Naive thymus-derived CD8-positive, alpha-beta T cell (primary cell): ENCODE measurements at places on chromosomes 6 and 20. TPM values are rescaled to one million over a fixed set of nuclear protein-coding genes. Genes with fewer than 3 reads are reported as not detected.

Gene TTK
- total RNA-seq = 1.2 TPM

Gene TP53TG5
- 0.47 TPM for total RNA-seq

Gene RIPOR3
- total RNA-seq = not detected

Gene TOX2
- total RNA-seq = 1.2 TPM

Gene SLC22A2
- not detected for total RNA-seq

Gene SMIM13
- 5.7 TPM for total RNA-seq

Gene DLK2
- 0.71 TPM for total RNA-seq

Gene SLC22A7
- total RNA-seq = not detected

- H3K27me3 ChIP-seq = peaks cover 81% of the 10 kb centered on the region
- peaks cover 2% of the 10 kb centered on the region for H3K4me1 ChIP-seq
- H3K36me3 ChIP-seq = no peaks in the 10 kb centered on the region
- H3K27ac ChIP-seq = peak overlapping the region; percentile 24
Observed at GRCh38 chr20:37567671-37568588, 40.3 kb upstream of the BLCAP start.

- no peaks in the 10 kb centered on the region for H3K36me3 ChIP-seq
- no peak overlapping the region for H3K4me3 ChIP-seq
- peaks cover 12% of the 10 kb centered on the region for H3K27me3 ChIP-seq
- no peak for DNase-seq
Observed at GRCh38 chr20:5492937-5493336, 176.2 kb upstream of the PROKR2 start.

GRCh38 chr6:159469443-159469842 is 223.6 kb downstream of the SOD2 start:
- no peaks in the 10 kb centered on the region for H3K4me1 ChIP-seq
- DNase-seq = no peak
- H3K36me3 ChIP-seq = no peaks in the 10 kb centered on the region
- H3K4me3 ChIP-seq = no peak overlapping the region
- H3K27me3 ChIP-seq = peaks cover 40% of the 10 kb centered on the region

GRCh38 chr6:13157293-13157692 is 171.0 kb downstream of the TBC1D7 start:
- no peaks in the 10 kb centered on the region for H3K36me3 ChIP-seq
- DNase-seq = no peak
- peaks cover 6% of the 10 kb centered on the region for H3K27me3 ChIP-seq
- no peak overlapping the region for H3K27ac ChIP-seq
- no peak overlapping the region for H3K4me3 ChIP-seq

GRCh38 chr6:121436960-121437850 is 1.8 kb downstream of the GJA1 start:
- peak overlapping the region; percentile 11 for H3K27ac ChIP-seq
- DNase-seq = no peak
- H3K4me1 ChIP-seq = peaks cover 9% of the 10 kb centered on the region
- H3K36me3 ChIP-seq = no peaks in the 10 kb centered on the region
- H3K27me3 ChIP-seq = peaks cover 27% of the 10 kb centered on the region
- peak overlapping the region; percentile 87 for H3K4me3 ChIP-seq

DNA sequence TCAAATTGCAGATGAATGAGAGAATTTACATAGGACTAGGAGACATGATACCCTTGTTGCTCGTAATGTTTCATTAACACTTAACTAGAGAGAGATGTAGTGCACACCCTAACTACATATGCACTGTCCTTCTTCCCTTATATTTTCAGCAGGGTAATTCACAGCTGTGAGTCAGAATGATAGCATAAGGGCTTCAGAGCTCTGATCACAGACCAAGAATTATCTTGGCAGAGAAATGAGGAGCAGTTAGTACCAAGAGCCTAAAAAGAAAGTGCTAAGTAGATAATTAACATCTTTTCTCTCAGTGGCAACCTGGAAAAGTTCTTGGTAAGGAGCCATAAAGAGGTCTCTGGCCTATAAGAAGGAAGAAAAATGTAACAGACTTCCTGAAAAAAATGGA is 35.8 kb downstream of the GRIK2 start:
- no peak overlapping the region for H3K27ac ChIP-seq
- no peaks in the 10 kb centered on the region for H3K27me3 ChIP-seq
- H3K4me1 ChIP-seq = no peaks in the 10 kb centered on the region

DNA sequence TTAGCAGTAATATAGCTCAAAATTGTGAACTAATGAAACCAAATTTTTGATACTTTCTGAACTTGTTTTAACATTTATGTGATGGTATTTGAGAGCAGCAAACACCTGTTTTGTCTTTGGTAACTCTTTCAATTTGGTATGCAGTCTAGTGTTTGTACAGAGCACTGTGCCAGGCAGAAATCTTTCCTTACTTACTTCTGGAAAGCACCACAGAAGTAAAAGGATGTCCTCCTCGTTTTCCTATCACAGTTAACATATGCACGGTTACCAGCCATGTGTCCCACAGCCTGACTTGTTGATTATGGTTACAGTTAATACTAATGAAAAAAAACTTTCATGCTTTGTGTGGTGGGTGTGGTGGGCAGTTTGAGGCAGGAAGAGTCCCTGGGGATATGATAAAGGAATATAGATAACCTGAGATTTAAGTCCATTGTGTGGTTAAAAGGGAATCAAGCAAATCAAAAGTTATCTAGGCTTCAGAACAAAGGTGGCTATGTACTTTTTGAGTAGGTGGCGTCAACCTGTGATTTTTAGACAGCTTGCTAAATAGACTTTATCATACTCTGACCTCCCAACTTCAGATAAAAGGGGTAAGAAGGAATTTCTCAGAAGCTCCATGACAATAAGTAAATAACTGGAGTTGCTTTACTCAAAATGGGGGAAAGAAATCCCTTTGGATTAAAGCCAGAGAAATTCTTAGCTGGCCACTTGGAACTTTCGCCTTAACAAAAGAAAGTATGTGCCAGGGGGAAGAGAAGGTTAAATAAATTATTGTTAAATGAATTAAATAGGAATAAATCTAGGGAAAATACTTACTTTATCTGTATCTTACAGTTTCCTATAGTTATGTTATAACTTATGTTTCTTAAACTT is 20.1 kb upstream of the COL10A1 start:
- no peak for DNase-seq
- H3K27me3 ChIP-seq = no peaks in the 10 kb centered on the region
- H3K4me1 ChIP-seq = no peaks in the 10 kb centered on the region
- H3K36me3 ChIP-seq = no peaks in the 10 kb centered on the region
- no peak overlapping the region for H3K4me3 ChIP-seq

- H3K4me3 ChIP-seq = no peak overlapping the region
- H3K4me1 ChIP-seq = peaks cover 45% of the 10 kb centered on the region
- H3K27ac ChIP-seq = no peak overlapping the region
- no peaks in the 10 kb centered on the region for H3K36me3 ChIP-seq
Observed at GRCh38 chr6:7173843-7174503, 66.2 kb downstream of the RREB1 start.

DNA sequence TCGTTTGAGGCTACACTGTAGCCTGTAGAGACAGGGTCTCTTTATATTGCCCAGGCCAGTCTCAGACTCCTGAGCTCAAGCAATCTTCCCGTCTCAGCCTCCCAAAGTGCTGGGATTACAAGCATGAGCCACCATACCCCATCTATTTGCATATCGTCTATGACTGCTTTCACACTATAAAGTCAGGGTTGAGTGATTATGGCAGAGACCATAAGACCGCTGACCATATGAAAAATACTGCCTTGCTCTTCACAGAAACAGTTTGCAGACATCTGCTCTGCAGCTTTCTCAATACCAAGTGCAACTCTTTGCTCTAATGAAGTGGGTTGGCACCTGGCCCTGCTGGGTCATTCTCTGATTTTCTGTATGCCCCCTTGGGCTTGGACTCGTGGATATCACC is 79.5 kb upstream of the PAK5 start:
- H3K27me3 ChIP-seq = peaks cover 5% of the 10 kb centered on the region
- DNase-seq = no peak
- no peaks in the 10 kb centered on the region for H3K36me3 ChIP-seq
- peaks cover 2% of the 10 kb centered on the region for H3K4me1 ChIP-seq
- H3K27ac ChIP-seq = no peak overlapping the region

DNA sequence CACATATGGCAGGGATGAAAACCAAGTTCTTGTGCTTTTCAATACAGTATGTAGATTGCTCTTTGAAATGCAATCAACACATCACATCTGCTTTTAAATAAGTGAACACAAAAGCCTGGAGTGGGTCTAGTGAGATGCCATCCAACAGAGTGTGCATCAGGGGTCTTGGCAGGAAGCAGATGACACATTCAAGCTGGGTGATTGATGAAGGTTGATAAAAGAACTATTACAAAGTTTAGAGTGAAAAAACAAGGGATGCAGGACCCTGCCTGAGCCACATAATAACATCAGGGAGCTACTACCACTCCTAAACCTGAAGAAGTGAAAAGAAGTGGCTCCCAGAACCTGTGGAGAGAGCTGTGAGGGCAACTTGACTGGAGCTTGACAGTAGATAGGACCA is 16.6 kb upstream of the PLCB1 start:
- no peaks in the 10 kb centered on the region for H3K36me3 ChIP-seq
- DNase-seq = no peak
- no peaks in the 10 kb centered on the region for H3K4me1 ChIP-seq
- no peak overlapping the region for H3K4me3 ChIP-seq
- H3K27ac ChIP-seq = no peak overlapping the region

DNA sequence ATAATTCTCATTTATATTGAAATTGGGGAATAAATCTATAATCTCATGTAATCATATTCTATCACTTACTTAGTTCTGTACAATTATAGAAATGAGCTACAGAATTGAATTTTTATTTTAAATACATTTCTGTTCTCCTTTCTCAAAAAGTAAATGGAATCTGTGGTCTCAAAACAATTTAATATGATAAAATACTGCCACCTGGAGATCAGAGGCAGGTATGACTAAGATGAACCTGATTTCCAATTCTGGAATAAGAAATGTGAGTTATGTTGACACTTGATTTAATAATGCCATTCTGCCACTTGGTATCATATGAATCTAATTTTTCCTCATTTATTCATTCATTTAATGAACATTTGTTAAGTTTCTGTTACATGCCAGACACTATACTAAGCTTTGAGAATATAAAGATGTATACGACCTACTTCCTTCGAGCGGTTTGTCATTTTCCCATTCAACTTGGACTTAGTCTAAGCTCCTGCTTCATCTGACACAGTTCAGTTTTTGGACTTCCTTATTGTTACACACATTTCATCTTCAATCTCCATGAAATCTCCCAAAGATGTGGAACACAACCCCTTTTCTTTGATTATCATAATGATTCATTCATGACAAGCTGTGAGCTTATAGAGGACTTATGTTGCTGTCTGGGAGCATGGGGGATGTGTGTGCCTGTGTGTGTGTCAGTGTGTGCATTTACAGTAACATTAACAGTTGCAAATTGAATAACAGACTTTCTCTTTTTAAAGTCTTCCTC is 7.5 kb upstream of the CCDC28A start:
- H3K36me3 ChIP-seq = no peaks in the 10 kb centered on the region
- H3K4me1 ChIP-seq = no peaks in the 10 kb centered on the region
- H3K4me3 ChIP-seq = no peak overlapping the region
- no peaks in the 10 kb centered on the region for H3K27me3 ChIP-seq
- DNase-seq = peak; percentile 48

DNA sequence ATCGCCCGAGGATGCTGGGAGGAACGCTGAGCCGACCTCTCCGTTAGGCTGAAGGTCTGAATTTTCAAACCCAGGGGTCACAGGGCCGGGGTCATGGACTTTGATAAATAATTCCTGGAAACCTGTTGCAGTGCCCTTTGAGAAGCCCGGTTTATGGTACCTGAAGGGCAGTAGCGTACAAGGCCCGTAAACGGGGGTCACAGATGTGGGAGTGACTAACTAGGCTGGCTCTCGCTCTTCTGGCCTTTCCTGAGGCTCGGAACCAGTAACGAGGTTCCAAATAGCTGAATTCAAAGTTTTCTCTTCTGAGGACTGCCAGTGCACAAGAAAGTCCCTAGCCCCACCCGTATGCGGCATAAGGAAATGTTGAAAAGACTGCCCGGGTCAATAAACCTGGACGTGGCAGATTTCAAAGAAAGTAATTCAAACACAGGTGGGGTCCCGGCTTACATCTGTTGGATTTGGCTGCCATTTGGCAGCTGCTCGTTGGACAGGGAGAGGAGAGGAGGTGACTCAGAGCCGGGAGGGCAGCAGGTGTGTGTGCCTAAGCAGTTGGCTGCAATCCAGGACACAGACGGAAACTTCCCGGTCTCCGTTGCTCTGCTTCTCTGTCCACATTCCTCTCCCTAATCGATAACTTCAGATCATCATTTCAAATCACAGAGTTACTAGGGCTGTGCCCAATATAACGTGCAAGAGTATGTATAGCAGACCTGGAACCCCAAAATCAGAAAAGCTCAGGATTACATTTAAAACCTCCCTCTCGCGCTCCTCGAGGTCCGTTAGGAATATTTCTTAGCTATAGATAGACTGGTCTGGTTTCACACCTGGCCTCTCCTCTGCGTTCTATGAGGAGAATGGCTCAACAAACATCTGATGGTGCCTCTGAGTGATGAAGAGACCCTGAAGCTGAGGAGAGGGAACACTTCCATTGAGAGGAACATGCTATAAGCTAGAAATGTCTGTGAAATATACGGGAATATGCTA is 765 bp upstream of the GMDS start:
- peak; percentile 28 for DNase-seq
- H3K4me3 ChIP-seq = peak overlapping the region; percentile 97
- peaks cover 66% of the 10 kb centered on the region for H3K4me1 ChIP-seq
- H3K27ac ChIP-seq = peak overlapping the region; percentile 97
